CD4-positive, alpha-beta T cell treated with Interleukin-2 at 100 ng/mL for 4 hours (primary cell): ENCODE measurements at places on chromosomes 2 and 18.

- peak; percentile 36 for DNase-seq
These were observed 697 bp downstream of the LGALSL start for GRCh38 chr2:64454386-64455332.

GRCh38 chr2:181123798-181124231, 143.4 kb downstream of the UBE2E3 start:
- peak; percentile 93 for DNase-seq

DNA sequence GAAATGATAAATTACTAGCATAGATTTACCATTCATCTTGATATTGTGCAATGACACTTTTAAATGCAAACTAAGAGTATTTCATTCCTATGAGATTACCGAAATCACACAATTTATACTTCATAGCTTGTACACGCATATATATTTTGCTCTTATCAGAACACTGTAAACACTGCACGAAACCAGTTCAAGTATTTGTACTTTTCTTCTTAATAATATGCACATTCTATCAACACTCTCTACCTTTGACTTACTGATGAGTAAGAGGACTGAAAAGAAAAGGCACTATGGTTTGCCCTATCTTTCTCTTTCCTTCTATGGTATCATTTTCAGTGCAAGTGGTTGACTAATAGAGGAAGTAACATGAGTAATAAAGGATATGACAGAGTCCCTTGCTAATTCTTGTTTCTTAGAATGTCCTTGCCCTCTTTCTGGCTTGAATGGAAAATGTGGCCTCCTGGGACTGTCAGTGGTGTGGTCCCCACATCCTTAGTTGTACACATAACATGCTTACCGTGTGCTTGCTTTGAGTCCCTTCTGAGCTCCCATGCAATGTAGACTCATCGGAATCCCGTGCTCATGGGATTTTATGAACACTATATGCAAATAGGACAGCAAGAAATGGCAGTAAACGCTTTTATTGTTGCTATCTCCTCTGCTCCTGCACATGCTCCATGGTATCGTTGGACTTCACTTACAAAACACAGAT, 363.5 kb upstream of the TNP1 start:
- DNase-seq = peak; percentile 2

- DNase-seq = peak; percentile 42
These were observed 3.5 kb downstream of the CRIM1 start for GRCh38 chr2:36359067-36359466.

DNA sequence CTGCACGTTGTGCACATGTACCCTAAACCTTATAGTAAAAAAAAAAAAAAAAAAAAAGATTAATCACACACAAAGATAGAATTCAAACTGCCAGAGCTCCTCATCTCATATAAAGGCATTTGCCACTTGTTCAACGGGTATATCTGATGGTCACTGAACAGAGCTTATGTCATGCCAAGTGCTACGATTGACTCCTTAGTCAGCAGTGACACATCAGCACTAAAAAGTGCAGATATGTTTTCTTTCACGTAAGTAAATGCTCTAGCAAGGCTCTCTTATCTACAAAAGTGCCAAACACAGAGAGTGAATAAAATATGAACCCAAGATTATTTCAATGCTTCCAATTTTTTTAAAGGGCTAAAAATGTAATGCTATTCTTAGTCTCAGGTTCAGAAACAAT, 1.1 kb downstream of the LMAN1 start:
- peak; percentile 63 for DNase-seq

- no peak for DNase-seq
These were observed 193.0 kb upstream of the NETO1 start for GRCh38 chr18:73060666-73061288.

- no peak for DNase-seq
These were observed 12.1 kb downstream of the TTL start for GRCh38 chr2:112493858-112494648.

- DNase-seq = no peak
These were observed 98.4 kb downstream of the ZFP36L2 start for GRCh38 chr2:43127941-43128558.

- DNase-seq = no peak
These were observed 23.7 kb downstream of the SCN1A start for GRCh38 chr2:166104084-166104483.

- DNase-seq = no peak
These were observed 21.3 kb downstream of the MAPRE3 start for GRCh38 chr2:26991717-26992116.

DNA sequence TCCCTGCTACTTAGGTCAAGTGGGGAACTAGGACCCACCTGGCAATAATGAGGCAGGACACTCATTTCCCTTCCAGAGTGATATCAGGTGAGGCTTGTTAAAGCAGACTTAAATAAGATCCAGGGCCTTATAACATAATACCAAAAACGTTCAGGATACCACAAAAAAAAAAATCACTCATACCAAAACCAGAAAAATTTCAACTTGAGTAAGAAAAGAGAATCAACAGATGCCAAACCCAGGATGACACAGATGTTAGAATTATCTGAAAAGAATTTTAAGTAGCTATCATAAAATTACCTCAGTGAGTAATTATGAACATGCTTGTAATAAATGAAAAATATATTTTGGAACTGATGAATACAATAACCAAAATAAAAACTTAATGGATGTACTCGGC, 255.6 kb upstream of the OSR1 start:
- no peak for DNase-seq

DNA sequence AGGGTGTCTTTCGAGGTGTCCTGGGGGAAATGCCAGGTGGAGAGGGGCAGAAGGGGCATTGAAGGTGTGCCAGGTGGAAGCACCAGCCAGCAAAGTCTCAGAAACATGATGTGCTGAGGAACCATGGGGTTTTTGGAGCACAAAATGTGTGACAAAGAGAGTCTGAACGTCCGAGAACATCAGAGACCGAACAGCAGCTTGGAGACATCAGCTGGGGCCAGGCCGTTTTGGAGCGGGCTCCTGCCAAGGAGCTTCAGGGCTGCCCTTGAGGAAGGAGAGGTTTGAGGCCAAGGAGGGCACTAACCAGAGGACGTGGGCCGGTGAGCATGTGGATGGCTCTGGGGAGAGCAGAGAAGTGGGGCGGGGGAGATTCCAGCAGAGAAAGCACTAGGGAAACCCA, 5.3 kb upstream of the MBP start:
- DNase-seq = no peak

DNA sequence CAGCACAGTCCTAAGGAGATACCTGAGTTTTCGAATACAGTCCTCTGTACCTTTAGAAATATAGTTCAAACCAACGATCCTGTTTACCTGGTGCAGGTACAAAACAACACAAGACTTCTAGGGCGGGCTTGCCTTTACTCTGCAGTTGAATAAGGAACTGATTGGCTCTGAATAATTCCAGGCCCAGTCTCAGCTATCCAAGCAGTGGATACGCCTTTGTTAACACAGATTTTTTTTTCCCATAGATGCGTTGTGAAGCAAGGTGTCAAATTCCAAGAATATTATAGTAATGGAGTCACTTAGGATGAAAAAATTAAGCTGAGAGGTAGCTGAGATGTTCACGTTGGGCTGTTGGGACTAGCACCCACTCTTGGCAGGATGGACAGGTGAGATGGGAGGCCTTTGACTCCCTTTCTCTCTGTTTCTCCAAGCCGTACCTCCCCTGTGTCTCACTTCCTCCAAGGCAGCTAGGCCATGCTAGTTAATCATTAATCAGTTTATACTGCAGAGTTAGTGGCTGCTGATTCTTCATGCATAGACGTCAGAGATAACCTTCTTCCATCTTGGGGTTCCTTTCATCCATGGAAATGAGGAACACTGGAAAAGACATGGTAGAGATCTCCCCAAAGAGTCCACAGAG, 380.8 kb upstream of the ACVR2A start:
- DNase-seq = no peak

- no peak for DNase-seq
These were observed 33.9 kb upstream of the IKZF2 start for GRCh38 chr2:213185147-213185822.

DNA sequence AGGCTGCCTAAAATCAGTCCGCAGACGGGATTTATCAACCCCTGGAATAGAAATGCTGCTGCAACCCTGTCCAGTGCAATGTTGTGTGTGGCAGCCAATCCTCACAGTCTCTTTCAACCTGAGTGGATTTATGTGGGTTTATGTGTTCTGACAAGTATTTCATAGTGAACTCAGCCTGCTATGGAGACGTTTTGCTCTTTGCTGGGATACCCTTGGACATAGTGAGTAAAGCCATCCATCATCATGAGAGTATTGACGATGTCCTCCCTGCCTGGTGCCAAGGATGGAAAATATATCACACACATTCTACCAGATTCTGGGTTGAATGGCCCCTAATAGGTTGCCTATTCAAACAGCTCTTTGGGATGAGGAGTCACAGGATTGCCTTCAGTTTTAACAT, 219.1 kb downstream of the SOCS6 start:
- no peak for DNase-seq

DNA sequence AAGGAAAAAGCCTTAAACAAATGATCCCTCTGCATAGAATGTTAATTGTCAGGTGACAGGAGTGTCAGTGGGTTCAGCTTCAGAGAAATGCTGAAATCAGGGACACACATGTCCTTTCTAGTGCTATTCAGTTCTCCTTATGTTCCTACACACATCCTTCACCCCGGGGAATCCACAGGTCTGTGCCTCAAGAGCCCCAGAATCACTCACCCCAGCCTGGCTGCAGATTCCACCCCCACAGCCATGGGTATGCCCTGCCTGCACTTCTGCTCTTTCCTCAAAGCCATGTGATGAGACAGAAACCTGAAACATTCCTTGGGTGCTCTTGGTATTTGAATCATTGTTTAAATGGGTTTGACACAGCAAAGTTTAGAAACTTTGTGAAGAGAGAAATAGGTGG, 27.4 kb upstream of the FZD7 start:
- DNase-seq = no peak

- DNase-seq = no peak
These were observed 117.5 kb upstream of the SNTG2 start for GRCh38 chr2:833180-833579.

- no peak for DNase-seq
These were observed 88.0 kb downstream of the HNRNPLL start for GRCh38 chr2:38514603-38515154.

- DNase-seq = no peak
These were observed 90.8 kb downstream of the MIB1 start for GRCh38 chr18:21831413-21831831.

DNA sequence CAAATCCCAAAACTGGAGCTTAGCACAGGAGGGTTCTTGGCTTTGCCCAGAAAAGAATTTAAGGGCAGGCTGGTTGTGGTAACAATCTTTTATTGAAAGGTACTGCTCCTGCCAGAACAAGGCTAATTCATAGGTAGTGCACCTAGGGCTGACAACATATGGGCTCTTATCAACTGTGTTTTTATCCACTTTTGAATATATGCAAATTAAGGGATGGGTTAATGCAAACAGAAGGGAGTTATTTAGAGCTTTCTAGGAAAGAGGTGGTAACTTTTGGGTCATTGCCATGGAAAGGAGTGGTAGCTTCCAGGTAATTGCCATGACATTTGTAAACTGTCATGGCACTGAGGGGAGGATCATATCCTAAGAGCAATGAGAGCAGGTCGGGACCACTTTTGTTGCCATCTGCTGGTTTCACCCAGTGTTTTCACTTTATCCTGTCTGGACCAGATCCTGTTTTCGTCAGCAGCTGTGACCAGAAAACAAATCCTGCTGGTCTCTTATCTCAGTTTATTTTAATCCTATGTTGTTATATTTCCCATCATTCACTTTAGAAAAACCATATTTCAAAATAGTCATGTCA, 981 bp downstream of the C2orf66 start:
- DNase-seq = no peak

GRCh38 chr2:217939220-217939619, 63.6 kb downstream of the TNS1 start:
- DNase-seq = no peak

DNA sequence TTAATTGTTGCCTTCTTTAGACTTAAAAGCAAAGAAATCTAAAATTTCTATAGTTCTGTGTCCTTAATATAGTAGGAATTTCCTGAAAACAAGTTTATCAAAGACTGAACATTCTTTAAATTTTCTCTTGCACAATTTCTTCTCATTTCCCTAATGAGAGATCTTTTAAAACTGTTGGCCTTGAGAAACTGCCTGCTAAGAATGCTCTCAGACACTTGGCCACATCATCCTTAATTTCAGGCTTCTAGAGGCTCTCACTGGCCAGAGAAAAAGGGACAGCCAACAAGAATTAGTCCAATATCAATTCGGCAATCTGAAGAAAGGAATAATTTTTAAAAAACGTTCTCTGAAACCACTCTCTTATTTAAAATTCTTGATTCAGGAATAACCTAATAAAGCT, 167.0 kb upstream of the CREB1 start:
- DNase-seq = no peak

DNA sequence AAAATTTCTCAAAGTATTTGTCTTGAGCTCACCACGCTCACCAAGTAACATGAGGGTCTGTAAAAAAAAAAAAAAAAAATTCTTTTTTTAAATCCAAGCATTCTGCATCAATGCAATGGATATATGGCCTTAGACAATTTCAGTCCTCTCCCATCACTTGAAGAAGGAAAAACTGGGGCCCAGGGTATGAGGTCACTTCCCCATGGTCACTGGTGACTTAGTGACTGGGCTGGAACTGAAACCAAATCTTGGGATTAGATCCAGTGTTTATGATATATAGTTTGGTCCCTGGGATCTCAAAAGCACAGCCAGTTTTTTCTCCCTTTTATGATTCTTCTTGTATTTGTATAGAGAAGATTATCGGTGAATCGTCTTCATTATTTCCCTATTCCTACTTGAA, 477.9 kb upstream of the TNP1 start:
- no peak for DNase-seq

DNA sequence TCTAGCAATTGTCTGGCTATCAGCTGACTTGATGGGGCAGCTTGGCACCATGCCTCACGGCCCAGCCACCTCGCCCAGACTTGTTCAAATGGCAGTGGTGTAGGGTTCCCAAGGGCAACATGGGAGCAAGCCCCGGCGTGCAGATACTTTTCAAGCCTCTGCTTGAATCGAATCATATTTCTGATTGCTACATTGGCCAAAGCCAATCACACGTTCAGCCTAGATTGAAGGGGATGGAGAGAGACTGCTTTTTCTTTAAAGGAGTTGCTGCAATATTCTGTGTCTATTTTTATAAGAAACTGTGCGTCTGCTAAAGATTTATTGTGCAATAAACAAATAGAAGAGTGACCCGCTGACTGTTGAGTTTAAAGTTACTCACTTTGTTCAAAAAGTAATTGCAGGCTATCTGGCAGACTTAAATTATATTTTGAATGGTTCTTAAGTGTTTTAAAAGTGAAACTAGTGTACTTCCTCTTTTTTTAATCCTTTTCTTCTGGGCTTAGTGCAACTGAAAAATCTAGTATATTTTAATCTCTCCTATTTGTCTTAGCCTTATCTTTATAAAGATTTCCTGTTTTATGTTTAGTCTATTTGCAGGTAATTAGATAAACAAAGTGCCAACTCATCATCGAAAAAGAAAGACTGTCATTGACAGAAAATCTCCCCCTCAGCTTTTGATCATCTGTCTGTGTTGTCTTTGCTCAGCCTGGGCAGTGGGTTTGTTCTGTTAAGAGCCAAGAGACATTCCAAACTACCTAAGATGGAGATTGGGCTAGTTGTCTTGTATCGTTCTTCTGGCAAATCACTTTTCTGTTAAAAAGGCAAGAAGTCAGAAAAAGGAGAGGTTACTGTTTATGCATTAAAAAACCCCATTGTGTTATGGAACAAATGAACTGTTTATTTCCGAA, 156.1 kb downstream of the TPGS2 start:
- no peak for DNase-seq
